Lung (tissue), 17 donors: ENCODE measurements at places on chromosomes 11 and 22. TPM values are rescaled to one million over a fixed set of nuclear protein-coding genes. Genes with fewer than 3 reads are reported as not detected.
A peak's percentile ranks its signal among the peaks of the same experiment; 100 is the strongest.

MMP8 gene
- 1.5 TPM for total RNA-seq

LIPT2 gene
- 3.2 TPM for total RNA-seq

- no peak for DNase-seq
Observed at GRCh38 chr11:94806014-94806413, 37.9 kb downstream of the AMOTL1 start.

- peak; percentile 12 for DNase-seq
Observed at GRCh38 chr22:49629586-49630447, 197.9 kb downstream of the BRD1 start.

- DNase-seq: no peak
Observed at GRCh38 chr11:15525582-15525981, 410.9 kb downstream of the INSC start.

DNA sequence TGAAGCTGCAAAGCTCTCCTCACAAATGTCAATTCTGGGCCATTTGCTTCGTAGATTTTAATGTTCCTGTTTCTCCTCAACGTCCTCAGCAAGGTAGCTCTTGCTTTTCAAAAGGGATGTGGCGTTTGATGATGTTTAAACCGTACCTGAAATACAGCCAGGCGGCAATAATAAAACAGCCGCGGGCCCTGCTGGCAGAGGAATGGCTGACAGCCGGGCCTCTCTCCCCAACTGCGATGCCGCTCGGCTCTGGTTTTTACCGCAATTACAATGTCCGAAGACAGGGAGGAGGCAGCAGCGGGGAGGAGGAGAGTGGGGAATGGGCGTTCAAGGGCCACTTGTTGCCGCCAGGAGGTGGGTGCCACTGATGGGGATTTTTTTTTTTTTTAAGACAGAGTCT lies 27.5 kb downstream of the MACROD1 start:
- no peak for DNase-seq

DNA sequence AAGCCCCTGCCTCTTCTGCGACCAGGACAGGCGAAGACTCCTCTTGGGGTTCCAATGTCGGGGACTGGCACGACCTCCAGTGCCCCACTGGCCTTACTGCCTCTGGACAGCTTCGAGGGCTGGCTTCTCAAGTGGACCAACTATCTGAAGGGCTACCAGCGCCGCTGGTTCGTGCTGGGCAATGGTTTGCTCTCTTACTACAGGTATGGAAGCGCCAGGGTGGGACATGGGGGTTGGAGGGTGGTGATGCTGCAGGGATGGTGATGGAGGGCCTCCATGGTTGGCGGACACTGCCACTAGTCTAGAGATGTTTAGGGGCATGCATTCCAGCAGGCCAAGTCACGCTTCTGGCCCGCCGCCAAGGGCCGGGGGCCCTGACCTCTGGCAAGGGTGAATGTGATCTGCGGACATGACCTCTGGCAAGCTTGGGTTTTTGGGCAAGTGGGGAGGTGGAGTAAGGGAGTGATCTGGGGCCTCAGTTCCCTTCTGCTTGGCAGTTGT lies 727 bp downstream of the OSBP2 start:
- DNase-seq: no peak
